ENCODE measurements at places on chromosomes 13 and 19. TPM values are rescaled to one million over a fixed set of nuclear protein-coding genes. Genes with fewer than 3 reads are reported as not detected.

ZNF317 gene
- 12.6 TPM for polyA plus RNA-seq

NRTN gene
- polyA plus RNA-seq = not detected

LGALS16 gene
- polyA plus RNA-seq = not detected

CYP2A6 gene
- not detected for polyA plus RNA-seq

SOHLH2 gene
- 0.06 TPM for polyA plus RNA-seq

GFY gene
- not detected for polyA plus RNA-seq

NUP58 gene
- polyA plus RNA-seq = 17.6 TPM

MIA gene
- not detected for polyA plus RNA-seq

ZNF506 gene
- polyA plus RNA-seq = 2.4 TPM

AZU1 gene
- 0.03 TPM for polyA plus RNA-seq

BRD4 gene
- 13.6 TPM for polyA plus RNA-seq

SIAH3 gene
- 0.01 TPM for polyA plus RNA-seq

APC2 gene
- not detected for polyA plus RNA-seq

OR10H4 gene
- not detected for polyA plus RNA-seq

CFAP97D2 gene
- not detected for polyA plus RNA-seq

MAG gene
- polyA plus RNA-seq = not detected

CPB2 gene
- polyA plus RNA-seq = not detected

GRCh38 chr19:39479916-39480315 lies 722 bp upstream of the TIMM50 start:
- no peak for DNase-seq

DNA sequence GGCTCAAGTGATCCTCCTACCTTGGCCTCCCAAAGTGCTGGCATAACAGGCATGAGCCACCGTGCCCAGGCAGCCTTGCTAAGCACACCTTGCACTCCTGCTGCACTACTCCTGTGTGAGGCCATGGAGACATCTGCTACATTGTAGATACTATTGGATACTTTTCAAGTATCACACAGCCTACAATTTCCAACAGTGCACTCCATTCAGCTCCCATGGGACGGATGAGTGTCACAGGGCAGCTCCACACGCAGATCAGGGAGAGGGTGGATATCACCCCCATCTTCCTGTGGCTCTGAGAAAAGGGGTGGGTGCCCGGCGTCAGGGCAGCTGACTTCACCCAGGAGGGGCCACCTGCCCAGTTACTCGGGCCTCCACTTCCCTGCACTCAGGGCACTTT lies 39.1 kb upstream of the CCNE1 start:
- DNase-seq = no peak

- DNase-seq = no peak
Measured at GRCh38 chr13:40599124-40599523, 67.3 kb downstream of the FOXO1 start.

DNA sequence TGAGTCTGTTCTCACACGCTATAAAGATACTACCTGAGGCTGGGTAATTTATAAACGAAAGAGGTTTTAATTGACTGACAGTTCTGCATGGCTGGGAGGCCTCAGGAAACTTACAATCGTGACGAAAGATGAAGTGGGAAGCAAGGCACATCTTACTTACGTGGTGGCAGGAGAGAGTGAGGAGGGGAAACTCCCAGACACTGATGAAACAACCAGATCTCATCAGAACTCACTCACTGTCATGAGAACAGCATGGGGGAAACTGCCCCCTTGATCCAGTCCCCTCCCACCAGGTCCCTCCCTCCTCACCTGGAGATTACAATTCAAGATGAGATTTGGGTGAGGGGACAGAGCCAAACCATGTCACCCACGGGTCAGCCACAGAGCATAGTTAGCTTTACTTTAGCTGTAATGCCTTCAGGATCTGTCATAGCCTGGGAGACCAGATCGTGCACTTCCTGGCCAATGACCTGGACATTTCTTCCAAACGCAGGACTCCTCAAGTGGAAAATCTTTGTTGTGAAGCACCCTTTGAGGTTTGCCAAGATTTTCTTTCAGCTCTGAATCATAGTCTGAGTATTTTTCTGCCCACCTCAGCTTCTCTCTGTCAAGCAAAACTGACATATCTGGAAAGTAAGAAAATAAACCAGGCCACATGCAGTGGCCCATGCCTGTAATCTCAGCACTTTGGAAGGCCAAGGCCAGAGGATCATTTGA lies 25.2 kb upstream of the HIF3A start:
- DNase-seq = no peak

GRCh38 chr13:109700176-109700575 lies 86.2 kb downstream of the IRS2 start:
- DNase-seq = peak; percentile 84

DNA sequence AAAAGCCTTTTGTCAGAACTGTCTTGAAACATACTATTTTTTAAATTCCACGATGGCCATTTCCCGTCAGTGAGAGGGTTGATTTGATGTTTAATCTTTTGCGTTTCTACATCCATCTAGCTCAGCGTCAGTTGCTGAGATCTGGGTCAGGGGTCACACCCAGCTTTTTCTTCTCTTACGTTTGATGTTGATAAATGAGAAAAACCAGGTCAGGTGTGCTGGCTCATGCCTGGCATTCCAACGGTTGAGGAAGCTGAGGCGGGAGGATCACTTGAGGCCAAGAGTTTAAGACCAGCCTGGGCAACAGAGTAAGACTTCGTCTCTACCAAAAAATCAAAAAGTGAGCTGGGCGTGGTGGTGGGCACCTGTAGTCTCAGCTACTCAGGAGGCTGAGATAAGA lies 168.9 kb downstream of the PTPRS start:
- no peak for DNase-seq

- no peak for DNase-seq
Measured at GRCh38 chr19:18060472-18060871, 26.3 kb downstream of the IL12RB1 start.

GRCh38 chr13:50608370-50608769 lies 235.1 kb downstream of the DLEU7 start:
- DNase-seq = no peak

GRCh38 chr13:97344265-97345175 lies 89.4 kb upstream of the RAP2A start:
- DNase-seq = peak; percentile 81

- no peak for DNase-seq
Measured at GRCh38 chr13:95440441-95441088, 112.0 kb upstream of the CLDN10 start.

DNA sequence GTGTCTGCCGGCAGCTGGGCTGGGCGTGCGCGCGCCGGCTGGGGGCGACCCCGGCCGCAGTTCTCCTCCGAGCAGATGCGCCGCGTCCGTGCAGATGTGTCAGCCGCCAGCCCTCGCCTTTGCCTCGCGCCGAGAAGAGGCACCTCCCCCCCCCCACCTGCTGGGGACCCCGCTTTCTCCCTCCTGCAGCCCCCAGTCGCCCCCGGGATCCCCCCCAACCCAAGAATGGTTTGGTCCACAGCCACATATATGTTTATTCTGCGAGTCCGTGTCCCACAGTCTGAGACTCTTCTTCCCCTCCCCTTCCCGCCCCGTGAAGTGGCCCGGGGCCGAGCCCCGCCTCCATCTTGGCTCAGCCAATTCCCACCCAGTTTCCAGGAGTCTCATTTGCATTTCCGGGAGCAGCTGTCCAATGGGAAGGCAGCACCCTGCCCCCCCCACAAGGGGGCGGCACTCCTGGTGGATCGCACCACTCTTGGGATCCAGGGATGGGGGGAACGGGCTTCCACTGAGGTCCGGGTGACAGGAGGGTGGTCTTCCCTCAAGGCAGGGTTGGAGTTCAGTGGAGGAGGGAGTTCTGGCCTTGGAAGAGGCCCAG lies 8.6 kb downstream of the ISOC2 start:
- peak; percentile 88 for DNase-seq

GRCh38 chr19:38889803-38890202 lies 9.6 kb downstream of the SIRT2 start:
- DNase-seq = no peak

DNA sequence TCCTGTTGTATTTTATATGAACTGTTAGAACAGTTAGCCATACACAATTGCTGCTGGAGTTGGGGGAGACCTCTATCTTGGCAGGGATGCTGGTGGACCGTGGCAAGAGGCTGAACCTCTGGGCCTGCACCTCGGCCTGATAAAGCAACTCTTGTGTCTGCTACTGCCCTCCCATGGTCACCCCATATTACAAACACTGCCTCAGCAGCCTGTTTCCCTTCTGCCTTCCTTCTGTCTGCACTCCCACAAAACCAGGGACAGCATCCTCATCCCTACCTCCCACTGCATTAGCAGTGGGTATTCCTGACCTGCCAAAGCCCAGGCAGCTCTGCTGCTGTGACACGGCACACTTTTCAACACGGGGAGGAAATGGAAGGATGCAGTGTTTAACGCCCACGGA lies 456.4 kb downstream of the FGF14 start:
- DNase-seq = no peak

- no peak for DNase-seq
Measured at GRCh38 chr19:47486900-47487299, 2.9 kb upstream of the KPTN start.

GRCh38 chr19:4754248-4754647 lies 30.6 kb upstream of the DPP9 start:
- DNase-seq = no peak

DNA sequence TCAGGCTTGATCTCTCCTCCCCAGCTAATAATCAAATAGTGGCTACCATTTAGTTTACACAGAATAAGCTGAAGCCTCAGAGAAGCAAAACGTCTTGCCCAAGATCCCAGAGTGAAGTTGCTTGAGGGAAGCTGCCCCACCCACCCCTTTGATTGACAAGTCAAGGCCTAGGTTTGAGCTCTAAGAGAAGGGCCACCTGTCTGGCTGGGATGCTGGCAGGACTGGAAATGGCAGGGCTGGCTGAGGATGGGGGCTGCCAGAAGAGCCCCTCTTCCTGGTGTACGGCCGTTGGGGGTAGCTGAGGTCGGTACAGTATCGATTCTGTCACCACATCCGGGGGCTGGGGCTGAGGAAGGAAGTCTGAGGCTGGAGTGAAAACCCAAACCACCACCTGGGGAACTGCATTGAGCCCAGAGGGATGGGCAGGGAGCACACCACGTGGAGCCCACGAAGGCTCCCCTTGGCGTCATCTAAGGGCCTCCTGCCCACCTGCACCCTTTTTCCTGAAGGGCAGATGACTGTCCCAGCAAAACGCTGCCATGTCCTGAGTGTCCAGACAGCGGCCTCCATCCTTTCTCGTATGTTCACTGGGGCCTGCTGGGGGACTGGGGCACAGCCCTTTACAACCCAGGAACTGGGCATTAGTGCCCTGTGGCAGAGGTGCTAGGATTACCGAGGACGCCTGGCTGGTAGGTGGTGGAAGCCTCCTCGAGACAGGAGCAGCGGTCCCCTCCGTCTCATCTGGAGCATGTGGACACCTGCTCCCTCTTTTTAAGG lies 1.4 kb upstream of the PRKD2 start:
- no peak for DNase-seq

- DNase-seq = peak; percentile 84
Measured at GRCh38 chr19:3062165-3063105, at the start of gene TLE5. Gene TLE5, minus strand, starts transcription at chr19:3062495. Its CDS starts 295 bp downstream, at chr19:3062200.

DNA sequence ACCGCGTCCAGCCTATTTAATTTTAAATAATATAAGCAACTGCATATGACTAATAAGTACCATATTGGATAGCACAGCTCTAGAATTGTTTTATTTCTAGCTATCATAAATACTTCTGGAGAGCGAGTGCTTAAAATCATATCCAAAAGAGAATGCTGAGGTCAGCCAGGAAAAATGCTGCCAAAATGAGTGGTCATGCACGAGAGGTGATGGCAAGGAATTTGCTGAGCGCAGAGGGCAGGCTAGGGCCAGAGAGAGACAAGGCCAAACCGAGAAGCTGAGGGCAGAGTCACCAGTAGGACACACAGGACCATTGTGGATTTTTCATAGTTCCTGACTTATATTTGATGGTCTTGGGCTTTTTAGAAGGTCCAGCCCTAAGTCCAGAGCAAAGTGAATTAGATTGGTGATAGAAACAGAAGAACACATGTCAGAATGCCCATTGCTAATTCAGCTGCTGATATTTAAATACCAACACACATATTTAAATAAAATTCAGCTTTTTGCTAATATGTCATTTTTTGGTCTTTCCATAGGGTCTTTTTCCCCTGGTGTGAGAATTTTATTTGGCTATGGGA lies 33.6 kb upstream of the UBL3 start:
- no peak for DNase-seq

DNA sequence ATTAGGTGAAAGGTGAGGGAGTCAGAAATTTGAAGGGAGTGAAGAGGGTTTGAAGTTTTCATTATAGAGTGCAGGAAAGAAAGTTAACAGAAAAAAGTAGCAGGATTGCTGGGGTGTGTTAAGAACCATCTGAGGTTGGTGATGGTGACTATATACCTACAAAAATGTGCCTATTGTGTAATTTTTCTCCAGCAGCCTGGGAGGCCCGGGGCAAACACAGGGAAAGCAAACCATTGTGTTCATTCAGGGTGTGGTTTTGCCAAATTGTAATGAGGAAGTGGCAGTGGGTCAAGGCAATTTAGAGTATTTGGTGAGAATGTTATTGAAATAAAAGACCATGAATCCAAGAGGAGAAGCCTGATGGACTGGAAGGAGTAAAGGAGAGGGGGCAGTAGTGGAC lies 8.2 kb upstream of the SUCLA2 start:
- DNase-seq = no peak

DNA sequence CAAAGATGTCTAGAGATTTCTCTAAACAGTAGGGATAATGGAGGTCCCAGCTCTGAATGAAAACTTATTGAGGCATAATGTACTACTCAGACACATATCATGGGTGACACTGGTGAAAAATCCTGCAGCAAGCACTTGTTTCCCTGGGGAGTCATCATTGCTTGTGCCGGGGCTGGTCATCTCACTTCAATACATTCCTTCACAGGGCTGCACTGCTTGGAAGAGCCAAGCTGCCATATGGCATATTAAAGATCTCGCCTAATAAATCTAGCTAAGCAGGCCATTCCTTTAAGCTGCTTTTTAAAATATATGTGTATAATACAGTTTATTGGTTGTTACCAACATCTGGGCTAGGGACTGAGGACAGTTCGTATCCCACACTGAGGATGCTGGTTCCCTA lies 332.2 kb upstream of the GPC6 start:
- no peak for DNase-seq

DNA sequence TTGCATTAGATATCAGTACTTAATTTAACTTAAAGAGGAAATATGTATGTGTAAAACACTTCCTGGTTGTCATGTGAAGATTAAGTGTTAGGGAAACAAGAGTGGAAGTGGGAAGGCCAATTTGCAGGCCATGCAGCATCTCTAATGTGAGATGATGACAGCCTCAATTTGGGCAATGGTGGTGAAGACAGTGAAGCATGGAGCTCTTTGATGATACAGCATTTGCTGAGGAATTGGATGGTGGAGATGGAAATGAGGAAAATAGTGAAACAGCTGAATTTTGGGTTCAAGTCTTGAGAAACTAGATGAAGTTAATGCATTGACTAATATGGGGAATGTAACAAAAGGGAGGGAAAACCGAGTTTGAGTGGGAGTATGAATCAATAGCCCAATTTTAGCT lies 231.7 kb upstream of the MIR17HG start:
- DNase-seq = no peak

GRCh38 chr19:52148256-52148655 lies 8.5 kb upstream of the ZNF616 start:
- DNase-seq = no peak

DNA sequence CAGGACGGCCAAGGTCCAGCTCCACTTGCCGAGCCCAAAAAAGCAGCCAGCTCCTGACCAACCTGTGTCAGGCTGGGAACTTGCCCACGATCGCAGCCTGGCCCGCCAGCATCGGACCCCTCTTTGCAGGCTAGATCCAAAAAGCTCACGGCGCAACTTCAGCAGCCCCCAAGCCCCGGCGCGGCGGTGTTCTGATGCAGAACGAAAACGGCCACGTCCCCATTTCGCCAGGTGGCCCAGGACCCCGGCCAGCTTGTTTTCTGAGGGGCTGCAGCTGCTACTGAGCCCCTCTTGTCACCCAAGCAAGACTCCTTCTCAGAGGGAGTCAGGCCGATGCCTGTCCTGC lies 1.3 kb downstream of the TMEM259 start:
- no peak for DNase-seq

GRCh38 chr13:27406178-27406939 lies 18.1 kb upstream of the GTF3A start:
- no peak for DNase-seq

All from sigmoid colon (tissue), 7 donors.